ENCODE measurements at places on chromosomes 3 and 15.

DNA sequence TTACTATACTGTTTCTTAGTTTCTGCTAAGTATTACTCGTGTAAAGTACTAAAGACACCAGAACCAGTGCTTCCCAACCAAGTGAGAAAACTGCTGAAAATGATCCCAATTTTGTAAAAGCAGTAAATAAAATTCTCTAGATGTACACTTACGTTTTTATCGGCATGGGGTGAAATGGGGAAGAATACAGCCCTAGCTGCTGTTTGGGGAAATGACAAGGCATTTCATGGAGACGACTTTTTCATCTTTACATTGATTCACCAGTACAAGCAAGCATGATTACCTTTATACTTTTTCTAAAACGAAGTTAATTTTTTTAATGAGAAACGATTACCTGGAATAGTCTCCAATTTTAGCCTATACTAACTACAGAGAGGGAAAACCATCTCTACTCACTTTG, 1.4 kb downstream of the PSMD6 start:
- DNase-seq: no peak

DNA sequence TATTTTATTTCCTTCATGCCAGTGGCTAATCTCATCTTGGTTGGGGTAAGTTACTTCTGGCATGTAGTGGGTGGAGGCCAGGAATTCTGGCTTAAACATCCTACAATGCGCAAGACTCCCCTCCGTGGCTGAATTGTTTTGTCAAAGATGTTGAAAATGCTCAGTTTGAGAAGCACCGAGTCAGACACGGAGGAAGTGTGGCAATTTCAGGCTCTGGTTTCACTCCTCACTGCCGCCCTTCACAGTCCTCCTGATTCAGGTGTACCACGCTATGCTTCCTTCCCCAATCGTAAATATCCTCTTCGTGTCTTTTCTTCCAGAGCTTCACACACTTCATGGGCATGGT, 150.7 kb downstream of the OPA1 start:
- no peak for DNase-seq

DNA sequence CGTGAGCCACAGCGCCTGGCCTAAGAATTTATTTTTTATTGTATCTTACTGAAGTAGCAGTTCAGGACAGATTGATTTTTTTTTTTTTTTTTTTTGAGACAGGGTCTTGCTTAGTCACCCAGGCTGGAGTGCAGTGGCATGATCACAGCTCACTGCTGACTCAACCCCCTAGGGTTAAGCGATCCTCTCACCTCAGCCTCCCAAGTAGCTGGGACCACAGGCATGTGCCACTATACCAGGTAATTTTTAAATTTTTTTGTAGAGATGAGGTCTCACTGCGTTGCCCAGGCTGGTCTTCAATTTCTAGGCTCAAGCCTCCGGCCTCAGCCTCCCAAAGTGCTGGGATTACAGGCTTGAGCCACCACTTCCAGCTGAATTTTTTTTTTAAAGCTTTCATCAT, 99.8 kb upstream of the HERC1 start:
- DNase-seq: peak; percentile 42

- DNase-seq: no peak
Measured at GRCh38 chr3:190746531-190746930, 116.0 kb downstream of the GMNC start.

DNA sequence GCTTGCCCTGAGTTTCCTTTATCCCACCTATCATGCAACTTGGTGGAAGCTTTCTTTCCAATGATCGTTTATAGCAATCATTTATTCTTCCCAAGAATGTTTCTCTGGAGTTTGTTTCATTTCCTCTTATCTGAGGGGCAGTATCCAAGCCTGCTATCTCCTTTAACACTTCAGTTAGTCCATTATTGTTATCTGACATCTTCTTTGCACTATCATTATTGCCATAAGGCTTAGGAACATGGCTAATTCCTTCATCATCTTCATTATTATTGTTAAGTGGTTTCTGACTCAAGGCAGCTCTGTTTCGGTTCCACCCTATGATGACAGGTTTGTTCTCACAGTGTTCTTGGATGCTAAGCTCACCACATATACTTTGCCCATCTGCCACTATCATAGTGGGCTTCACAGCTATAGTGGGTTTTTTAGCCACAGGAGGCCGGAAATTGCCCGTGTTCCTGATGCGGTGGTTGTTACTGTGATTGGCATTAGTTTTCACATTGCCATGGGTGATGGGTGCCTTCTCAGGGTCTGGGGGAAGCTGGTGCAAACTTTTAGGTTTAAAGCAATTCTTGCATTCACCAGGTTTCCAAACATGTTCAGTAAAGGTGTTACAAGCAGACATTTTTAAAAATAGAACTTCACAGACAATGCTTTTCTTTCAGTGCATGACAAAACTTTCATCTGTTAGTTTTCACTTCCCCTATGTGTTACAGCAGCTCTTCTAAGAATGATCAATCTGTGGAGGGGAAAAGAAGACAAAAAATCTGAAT, 110.6 kb upstream of the TSPAN3 start:
- no peak for DNase-seq

- DNase-seq: no peak
Measured at GRCh38 chr3:84683493-84683892, 275.3 kb upstream of the CADM2 start.

- DNase-seq: no peak
Measured at GRCh38 chr15:53710906-53711305, 48.6 kb downstream of the WDR72 start.

- no peak for DNase-seq
Measured at GRCh38 chr3:129732200-129732876, 125.9 kb upstream of the PLXND1 start.

GRCh38 chr3:106392915-106393314, 524.1 kb upstream of the CBLB start:
- DNase-seq: no peak

- no peak for DNase-seq
Measured at GRCh38 chr15:65569728-65570127, 39.5 kb downstream of the HACD3 start.

DNA sequence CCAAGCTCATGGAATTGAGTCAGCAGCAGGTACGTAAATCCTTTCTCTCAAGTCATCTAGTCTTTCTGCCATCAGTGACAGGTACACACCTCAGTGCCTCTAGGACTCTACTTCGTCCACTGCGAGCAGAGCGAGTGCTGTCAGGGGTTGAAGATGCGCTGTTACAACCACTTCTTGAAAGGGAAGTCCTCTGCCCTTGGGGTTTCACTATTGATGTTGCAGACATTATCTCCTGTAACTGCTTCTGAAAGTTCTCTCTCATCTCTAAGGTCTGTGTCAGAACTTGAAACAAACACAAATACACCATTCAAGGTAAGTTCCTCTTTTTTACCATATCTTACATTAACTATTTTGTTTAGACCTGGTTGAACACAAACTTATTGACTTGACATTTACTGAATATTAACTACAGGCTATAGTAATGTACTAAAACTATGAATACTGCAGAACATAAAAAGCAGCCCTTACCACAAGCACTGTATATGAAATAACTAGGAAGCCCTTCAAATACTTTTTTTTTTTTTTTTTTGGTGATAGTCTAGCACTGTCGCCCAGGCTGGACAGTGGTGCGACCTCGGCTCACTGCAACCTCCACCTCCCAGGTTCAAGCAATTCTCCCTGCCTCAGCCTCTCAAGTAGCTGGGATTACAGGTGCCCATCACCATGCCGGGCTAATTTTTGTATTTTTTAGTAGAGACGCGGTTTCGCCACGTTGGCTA, 41.5 kb downstream of the TOPBP1 start:
- DNase-seq: no peak

- DNase-seq: no peak
Measured at GRCh38 chr3:190197346-190197763, 76.7 kb upstream of the P3H2 start.

DNA sequence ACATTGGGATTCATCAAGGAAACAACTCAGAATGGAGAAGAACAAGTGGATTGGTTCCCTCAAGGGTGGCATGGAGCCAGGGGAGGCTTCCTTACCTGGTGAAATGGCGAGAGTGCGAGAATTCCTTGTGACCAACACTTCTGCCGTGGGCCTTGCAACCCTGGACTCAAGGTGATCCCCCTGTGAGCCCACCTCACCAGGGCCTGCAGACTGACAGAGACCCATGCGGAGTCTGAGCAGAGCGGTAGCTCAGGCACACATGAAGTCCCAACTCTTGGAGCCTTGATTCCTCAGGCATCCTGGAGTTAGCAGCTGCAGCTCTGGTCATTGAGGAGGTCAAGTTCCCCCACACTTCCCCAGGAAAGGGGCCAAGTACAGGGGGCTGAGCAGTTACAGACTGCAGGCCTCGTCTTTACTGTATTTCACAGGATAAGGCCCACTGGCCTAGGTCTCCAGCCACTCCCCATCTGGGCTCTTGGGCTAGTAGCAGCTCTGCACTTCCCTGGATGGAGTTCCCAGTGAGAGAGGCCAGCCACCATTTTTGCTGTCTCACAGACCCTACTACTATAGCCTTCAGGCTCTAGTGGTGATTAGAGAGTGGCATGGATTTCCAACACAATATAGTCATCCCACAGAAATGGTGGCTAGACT, 269.5 kb upstream of the DCBLD2 start:
- no peak for DNase-seq

DNA sequence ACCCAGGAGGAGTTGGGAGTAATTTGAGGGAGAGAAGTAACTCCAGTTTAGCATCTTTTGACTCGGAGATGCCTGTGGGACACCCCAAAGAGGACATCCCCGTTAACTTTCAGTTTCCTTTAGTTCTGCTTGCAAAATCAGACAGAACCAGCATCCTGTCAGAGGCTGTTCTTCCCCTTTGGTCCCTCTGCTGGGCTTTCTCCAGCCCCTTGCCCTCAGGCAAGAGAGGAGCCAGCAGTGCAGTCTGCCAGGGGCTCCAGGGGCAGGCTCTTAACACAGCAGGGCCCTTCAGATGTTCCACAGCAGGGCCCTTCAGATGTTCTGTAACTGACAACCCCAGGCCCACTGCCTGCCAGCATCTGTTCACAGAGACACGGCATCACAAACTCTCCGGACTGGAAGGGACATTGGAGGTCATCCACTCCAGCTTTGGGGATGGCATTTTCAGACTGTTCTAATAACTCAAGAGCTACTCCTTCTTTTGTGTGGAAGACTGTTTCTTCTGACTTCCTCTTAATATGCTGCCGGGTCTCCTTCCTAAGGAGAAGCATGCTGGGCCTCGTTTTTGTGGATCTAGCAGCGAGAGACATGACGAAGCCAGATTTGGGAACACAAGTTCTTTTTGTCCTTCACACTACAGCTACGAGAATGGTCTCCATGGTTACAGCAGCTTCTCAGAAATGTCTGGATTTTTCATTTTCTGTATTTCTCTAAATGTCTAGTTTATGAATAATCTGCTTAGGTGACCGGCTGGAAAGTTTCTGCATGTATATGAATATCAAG, 51.9 kb downstream of the KY start:
- no peak for DNase-seq

DNA sequence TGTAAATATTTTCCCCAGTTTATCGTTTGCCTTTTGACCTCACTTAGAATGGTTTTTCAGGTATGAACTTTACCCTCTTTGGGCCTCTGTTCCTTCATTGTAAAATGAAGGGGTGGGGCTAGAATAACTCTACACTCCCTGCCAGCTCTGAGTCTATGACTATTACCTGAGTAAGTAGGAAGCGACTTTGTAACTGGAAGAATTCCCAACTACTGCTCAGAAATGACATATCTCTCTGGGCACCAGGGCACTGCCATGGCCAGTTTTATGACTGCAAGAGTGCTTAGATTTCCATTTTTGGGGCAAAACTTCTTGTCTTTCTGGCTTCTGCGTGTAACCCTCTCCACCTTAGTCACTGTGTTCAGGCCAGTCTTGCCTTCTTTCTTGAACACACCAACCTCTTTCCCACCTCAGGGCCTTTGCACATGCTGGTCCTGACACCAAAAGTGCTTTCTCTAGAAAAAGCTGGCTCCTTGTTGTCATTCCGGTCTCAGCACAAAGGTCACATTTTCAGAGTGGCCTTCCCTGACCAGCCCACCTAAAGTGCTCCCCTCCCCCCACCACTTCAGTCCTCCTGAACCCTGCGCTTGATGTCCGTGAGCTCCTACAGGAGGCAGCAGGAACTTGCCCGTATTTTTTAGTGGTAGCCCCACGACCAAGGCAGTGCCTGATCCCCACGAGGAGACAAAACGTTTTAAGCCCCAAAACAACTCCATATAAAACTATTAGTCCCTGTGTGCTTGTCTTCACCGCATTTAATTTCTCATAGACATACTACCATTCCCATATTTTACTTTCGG, 25.6 kb downstream of the CDCP1 start:
- DNase-seq: peak; percentile 12

DNA sequence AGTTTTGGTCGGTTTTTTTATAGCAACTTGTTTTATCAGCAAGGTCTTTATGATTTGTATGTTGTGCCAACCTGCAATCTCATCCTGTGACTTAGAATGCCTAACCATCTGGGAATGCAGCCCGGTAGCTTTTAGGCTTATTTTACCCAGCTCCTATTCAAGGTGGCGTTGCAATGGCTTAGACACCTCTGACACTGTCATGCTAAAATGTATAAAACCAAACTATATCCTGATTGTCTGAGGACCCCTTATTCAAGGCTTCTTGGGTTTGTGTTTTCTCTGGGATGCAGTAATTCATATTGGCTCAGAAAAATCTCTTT, 209.0 kb upstream of the ALCAM start:
- DNase-seq: no peak

DNA sequence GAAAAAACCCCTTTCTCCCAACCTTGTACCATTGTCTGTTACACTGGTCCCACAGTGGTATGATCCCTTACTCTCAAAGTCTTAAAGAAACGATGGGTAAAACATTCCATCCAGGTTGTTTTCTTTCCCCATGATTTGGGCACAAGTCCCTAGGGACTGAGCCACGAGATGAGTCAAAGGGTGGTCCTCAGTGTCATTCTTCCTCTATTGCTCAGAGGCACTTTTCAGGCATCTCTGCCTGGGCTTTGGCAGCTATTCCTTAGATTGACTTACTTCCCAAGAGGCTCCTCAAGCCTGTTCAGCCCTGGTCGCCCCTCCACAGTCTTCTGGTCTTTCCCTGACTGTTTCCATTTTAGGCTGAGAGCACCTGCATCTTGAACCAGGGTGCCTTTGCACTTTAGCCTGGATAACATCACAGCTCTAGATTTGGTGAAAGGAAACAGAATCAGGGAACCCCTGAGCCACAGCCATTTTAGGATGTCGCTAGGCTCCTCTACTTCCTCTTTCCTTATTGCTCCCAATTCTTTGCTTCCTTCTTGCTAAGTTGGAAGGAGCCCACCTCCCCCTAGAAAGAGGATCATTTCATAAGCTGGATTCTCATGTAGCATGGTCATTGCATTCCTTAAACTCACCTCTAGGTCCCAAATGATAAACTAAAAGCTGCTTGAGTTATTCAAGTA, 131.0 kb upstream of the TPRG1 start:
- no peak for DNase-seq

DNA sequence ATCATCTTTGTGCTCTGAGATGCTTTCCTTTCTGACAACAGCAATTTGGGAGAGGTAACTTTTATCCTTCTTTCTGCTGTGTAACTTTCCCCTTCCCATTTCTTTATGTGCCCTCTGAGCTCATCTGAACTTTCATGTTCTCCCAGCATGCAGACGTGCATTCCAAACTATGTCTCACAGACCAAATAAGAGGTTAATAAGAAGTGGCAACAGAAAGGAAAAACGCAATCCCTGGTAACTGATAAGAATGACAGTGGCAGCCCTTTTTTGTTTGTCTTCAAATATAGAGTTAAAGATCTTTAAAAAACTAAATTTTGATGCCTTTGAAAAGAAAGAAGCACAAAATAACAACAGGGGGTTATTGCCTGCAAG, 533.4 kb downstream of the FOXP1 start:
- no peak for DNase-seq

- no peak for DNase-seq
Measured at GRCh38 chr3:154538566-154539360, 108.8 kb upstream of the GPR149 start.

GRCh38 chr3:38610934-38611333, 38.6 kb downstream of the SCN5A start:
- DNase-seq: no peak

GRCh38 chr15:22988811-22989210, 8.6 kb upstream of the CYFIP1 start:
- DNase-seq: no peak

Data from NCI-H226 (cell line).